Hypothalamus (tissue), 51 donors: ENCODE measurements at places on chromosomes 6 and 20.

DNA sequence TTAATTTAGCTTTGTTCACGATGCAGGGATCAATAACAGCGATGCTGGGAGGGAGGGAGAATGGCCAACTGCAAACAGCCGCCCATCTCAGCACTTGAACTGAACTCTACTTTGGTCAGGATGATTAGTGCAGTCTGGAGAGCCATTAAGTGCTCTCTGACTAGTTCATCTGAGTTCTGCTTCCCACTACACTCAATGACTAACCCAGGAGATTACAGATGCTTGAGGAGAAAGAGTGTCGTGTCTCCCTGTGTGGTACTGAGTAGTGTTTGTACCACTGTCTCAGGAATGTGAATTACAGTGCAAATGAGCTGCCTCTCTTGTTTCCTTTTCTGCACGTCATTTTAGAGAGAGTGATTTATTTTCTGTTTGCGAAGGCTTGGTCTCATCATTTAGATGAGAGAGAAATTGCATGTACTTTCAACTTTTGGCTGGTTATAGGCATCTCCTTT lies 23.5 kb downstream of the CARMIL1 start:
- DNase-seq: no peak

DNA sequence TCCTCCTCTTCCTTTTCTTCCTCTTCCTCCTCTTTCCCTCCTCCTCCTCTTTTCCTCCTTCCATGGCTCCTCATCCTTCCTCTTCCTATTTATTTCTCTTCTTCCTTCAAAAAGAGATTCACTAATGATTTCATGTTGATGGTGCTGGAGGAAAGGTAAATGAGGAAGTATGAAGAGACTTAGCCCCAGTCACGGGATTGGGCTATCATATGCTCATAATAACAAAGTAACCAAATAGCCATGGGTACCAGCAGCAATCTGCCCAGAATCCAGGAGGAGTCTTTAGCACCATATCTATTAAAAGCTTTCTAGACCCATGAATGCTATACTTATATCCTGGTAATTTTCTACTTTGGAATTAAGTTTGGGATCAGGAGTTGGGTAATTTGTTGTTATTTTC lies 910.9 kb upstream of the MAP3K7 start:
- no peak for DNase-seq

DNA sequence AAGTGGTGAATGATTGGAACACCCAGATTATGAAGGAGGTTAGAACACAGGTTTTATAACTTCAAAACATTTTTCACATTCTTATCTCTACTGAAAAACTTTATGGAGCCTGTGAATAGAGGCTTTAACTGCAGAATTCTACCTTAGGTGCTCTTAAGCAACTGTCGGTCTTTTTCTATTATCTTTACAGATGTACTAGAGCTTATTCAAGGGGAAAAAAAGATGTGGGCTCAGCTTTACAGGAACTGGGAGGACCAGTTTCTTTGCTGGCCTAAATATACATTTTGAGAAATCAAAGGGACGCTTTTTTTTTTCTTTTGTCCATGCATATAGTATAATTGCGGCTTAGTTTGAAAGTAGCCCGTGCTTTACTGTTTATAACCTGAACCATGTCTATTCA lies 58.9 kb downstream of the UST start:
- no peak for DNase-seq

- DNase-seq: no peak
Observed at GRCh38 chr20:11906626-11907480, 10.8 kb upstream of the BTBD3 start.

DNA sequence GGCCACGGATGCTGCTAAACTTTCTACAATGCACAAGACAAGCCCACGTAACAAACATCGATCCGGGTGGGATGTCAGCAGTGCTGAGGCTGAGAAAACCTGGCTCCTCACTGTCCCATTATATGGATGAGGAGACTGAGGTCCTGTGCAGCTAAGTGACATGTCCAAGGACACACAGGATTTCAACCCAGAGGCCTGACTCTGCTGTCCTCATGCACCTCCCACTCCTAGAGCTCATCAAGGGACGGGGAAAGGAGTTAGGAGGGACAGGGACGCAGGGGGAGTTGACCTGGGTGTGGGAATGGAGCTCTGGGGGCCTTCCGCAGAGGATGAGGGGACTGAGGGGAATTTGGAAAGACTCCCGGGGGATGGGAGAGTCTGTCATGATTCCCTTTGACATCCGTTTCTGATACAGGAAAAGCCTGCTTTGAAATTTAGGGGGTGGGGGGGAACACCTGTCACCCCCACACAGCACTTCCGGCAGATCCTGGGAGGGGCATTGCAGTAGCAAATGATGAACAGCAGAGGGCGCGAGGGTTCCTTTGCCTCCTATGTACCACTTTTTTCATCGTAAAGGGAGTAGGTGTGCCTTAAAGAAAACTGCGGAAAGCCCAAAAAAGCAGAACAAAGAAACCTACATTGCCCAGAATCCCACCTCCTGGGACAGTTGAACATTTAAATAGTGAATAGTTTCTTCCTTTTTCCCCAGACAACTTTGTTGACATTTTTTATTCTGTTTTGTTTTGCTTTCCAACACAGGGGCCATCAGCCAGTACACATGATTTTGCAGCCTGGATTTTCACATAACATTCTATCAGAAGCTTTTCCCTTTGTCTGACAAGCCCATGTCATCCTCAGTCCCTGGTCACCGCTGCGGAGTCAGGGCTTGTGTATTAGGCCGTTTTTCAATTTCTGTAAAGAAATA lies 48.6 kb downstream of the SLC2A10 start:
- DNase-seq: no peak

DNA sequence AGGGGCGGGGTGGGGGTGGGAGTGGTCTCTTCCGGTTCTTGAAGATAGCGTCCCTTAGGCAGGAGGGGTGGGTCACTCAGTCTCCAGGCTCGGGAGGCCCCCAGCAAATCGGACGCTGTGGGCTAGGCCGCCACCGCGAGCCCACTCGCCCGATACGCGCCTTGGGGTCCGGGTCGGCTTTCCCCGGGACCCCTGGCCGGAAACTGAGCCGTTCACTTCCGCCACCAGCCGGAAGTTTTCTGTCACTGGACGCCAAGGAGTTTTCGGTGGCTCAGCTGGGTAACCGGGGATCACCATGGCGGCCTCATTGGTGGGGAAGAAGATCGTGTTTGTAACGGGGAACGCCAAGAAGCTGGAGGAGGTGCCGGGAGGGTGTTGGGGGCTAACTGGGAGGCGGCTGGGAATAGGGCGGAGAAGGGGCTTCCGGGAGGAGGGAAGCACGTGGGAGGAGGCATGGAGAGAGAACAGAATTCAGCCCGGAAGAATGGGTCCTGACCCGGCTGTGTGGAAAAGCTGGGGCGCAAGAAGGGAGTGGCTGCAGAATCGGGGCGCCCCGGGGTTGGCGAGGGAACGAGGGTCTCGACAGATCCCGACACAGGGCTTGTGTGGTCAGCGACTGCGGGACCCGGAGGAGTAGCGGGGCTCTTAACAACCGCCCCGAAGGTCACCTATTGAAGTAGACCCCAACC lies at the start of gene ITPA:
Gene ITPA, plus strand, starts transcription at position 242 of the 689 bp plus-strand sequence. Its CDS starts 54 bp downstream, at position 296.
- DNase-seq: peak; percentile 51

DNA sequence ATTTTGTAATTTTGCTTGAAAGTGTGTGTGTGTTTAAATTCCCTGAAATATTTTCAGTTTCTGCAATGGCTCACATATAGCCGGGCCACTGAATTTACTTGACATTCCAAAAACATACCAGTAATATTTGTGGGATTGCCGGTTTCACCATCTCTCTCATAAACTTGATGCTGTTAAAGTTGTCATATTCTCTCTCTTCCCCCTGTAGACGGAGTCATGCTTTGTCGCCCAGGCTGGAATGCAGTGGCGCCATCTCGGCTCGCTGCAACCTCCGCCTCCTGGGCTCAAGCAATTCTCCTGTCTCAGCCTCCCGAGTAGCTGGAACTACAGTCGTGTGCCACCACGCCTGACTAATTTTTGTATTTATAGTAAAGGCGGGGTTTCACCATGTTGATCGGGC lies 122.1 kb downstream of the TIAM2 start:
- DNase-seq: no peak

GRCh38 chr20:50194422-50194830 lies 3.8 kb downstream of the CEBPB start:
- no peak for DNase-seq

DNA sequence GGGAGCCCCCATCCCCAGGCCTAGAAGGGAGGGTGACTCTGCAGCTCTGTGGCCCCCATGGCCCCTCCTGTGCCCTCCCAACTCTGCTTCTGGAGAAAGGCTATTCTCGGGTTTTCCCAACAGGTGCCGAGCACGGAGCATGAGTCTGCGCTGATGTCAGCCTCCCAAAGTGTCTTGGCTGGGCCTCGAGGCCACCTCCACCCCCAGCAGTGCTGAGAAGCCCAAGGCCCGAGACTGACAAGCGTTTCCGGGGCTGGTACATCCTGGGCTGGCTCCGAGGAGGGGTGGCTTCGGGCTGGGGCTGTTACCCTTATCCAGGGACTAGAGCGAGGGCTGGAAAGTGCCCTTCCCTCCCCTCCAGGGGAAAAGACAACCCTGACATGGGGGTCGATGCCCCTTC lies 60.2 kb upstream of the GATA5 start:
- no peak for DNase-seq

GRCh38 chr6:135955099-135955498 lies 103.6 kb downstream of the PDE7B start:
- no peak for DNase-seq

DNA sequence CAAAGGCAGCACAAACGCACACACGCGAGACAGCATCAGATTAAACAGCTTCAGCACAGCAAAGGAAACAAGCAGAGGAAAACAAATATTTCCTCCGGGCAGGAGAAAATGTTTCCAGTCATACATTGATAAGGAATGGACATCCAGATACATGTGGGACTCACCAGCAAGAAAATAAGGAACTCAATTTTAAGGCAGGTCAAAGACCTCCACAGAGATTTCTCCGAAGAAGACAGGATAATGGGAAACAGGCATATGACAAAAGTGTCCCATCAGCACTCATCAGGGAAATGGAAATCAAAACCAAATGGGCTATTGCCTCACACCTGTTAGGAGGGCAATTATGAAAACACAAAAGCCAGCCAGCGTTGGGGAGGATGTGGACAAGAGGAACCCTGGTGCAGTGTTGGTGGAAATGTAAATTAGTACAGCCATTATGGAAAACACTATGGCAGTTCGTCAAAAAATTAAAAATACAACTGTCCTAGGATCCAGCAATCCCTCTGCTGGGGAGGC lies 9.7 kb upstream of the SLCO4A1 start:
- no peak for DNase-seq

DNA sequence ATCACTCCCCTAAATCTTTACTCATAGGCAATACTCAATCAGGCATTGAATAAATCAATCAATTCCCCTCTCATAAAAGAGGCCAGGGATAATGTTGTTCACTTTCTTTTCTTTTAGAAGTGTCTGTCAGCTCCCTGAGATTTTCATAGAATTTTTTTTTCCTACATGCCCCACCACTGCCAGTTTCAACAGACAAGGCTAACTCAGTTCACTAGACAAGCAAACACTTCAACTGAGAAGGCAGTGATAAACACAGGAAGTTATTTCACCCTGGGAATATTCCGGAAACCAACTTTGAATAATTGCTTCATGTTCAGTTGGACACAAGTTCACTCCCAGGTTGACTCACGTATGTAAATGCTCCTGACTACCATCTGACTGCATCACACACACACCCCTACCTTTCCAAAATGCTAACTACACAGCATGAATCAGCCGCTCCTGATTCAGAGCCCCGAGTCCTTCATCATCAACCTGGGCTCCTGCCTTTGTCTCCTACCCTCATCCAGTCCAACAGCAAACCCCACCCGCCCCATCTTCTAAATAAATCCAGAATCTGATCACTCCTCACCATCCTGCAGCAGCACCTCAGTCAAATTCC lies 143.9 kb downstream of the BCAS1 start:
- DNase-seq: no peak

GRCh38 chr6:128117916-128118315 lies 217.1 kb upstream of the THEMIS start:
- DNase-seq: no peak

DNA sequence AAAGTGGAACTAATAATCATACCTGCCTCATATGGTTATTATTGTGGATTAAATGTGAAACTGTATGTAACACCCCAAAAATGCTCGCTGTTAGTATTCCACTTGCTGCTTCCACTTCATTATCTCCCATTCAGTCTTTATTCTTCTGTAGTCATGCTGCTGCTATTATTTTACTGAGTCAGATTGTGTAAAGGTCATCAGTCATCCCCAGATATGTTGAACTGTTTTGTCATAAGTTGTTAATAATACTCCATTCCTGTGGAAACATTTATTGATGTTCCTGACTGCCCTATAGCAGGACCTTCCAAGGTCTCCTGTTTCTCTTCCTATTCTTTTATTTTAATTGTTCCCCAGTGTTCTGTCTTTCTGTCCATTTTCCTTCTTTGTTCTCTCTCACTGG lies 1148.3 kb downstream of the EPHA7 start:
- no peak for DNase-seq

DNA sequence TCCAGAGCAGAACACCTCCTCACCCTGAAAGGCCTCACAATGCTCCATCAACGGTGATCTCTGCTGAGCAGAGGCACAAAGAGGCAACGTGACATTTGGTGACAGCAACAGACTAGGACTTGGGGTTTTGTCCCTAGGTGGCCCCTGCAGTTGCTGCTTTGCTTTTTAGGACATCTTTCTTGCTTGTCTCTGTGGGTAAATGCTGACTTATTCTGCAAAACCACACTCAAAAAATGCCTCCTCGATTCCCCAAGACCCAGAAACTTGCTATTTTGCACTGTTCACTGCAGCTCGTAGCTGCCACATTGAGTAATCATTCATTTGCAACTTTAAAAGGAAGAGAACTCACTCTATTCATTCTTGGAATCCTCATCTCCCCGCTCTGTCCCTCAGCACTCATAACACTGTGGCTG lies 209.9 kb downstream of the LY86 start:
- DNase-seq: no peak

DNA sequence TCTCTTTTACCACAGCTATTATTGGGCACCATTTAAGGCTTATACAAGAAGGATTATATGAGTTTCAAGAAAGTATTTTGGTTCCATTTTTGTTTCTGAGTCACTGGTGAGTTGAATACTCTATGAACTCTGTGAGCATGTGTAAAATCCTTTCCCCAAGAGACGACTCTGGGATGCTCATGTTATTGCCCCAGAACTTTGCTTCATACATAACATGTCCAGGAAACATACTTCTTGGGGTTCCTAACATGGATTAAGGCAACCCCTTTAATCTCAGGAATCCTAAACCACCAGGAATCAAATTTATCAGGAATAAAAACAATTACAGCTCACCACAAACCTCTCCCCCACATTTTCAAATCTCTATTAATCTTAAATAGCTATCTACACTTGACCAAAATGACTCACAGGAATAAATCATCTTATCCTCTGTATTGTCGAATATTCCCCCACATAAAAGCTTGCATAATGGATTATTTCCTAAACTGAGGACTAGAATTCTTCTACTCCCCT lies 117.5 kb upstream of the COL21A1 start:
- DNase-seq: no peak
